ENCODE measurements at places on chromosomes 3 and 15.

DNA sequence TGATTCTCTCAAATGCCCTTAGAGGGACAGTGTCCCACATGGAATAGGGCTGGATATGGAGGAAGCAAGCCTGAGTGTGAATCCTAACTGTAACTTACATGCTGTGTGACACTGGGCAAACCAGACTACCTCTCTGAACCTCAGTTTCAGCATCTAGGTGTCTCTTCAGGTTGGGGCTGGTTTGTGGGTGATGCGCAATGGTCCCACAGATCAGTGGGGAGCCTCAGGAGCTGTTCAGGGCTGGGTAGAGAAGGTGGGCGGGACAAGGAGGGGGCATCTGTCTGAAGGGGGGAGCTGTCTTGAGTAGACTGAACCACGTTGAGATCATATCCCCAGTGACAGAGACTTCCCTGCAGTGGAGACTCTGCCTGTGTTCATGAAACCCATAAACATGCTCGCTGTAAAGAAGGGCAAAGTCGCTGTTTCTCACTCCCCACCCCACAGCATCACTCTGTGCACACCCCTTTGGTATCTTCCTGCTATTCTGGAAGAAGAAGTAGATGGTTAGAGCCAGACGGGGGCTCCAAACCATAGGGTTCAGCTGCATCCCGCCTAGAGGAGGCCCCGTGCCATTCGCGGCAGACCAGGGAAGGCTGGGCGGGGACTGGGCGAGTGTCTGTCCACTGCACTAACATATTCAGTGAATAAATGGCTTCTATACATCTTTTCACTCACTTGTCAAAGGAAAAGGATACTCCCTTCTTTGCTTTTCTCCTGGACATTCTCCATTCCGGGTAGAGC, 28.4 kb downstream of the SRPRB start:
- no peak for DNase-seq

GRCh38 chr3:128546646-128547045, 53.6 kb upstream of the GATA2 start:
- DNase-seq: peak; percentile 22

- no peak for DNase-seq
Measured at GRCh38 chr3:83877910-83878309, 1080.9 kb upstream of the CADM2 start.

- DNase-seq: no peak
Measured at GRCh38 chr15:66288551-66289185, 4.7 kb upstream of the DIS3L start.

- no peak for DNase-seq
Measured at GRCh38 chr3:30203301-30203700, 403.1 kb upstream of the TGFBR2 start.

DNA sequence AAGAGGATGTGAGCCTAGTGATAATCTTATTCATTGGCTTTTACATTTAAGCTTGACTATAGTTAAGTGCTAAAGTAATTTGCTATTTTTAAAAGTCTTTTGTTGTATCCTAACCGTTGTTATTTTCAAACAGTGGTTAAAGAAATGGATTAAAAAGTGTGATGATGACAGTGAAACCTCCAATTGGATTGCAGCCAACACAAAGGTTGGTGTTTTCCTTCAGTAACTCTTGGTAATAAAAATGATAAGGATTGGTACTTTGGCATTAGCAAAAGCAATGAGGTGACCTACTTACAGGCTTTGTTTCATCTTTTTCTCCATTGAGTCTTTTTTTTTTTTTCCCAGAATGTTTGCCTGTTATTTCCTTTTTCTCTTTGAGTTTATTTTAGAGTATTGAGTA, 87.5 kb upstream of the GOLGA6B start:
- no peak for DNase-seq

DNA sequence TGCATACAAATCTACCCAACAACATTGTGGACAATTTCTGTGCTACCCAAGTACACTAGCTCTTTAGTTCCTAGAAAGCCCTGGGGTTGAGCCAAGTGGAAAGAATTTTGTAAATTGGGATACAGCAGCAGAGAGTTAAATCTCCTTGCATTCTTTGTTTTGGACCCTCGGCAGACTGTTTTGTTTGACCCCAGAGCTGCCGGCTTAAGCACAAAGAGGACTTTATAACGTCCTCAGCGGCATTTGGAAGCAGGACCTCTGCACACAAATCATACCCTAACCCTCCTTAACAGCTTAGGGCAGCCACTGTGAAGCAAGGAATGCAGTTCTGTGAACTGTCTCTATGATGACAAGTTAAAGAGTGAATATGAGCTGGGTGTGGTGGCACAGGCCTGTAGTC, 415.3 kb downstream of the CNTN4 start:
- no peak for DNase-seq

DNA sequence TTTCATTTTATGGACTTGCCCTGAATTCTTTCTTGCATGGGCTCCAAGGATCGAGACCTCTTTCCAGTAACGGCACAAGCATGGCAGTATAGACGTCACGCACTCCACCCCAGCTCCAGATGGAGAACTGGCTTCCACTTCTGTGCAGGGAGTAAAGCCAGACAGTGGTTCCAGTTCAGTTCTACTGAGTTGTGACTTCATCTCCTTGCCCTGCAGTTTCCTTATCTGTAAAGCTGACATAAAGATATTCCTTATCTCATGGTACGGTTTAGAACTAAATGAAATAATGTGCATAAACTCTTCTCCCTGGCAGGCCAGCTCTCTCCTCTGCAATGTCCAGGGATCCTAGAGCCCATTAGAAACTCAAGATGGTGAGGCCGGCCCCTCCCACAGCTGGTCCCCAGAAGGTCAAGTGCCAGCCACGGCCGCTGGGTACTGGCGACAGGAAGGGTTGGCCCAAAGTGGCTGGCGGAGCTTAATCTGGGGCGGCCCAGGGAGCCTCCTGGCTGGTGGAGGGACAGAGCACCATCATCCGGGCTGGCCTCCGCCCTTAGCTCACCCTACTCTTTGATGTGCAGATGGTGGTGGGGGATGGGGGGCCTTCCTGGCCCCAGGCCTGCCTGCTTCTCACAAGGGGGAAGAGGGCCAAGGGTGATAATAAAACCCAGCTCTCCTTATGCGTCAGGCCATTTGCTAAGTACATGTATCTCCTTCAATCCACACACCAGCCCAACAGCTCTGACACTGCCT, 7.2 kb downstream of the MESP2 start:
- DNase-seq: peak; percentile 45
